ENCODE measurements at places on chromosomes 2 and 18. TPM values are rescaled to one million over a fixed set of nuclear protein-coding genes. Genes with fewer than 3 reads are reported as not detected.

Gene BCL2
- 13.3 TPM for total RNA-seq

Gene EIF4E2
- 49.1 TPM for total RNA-seq

Gene SERPINB13
- not detected for total RNA-seq

Gene CYP27C1
- 0.73 TPM for total RNA-seq

Gene AQP12A
- total RNA-seq = not detected

Gene LOXL3
- total RNA-seq = 6.4 TPM

Gene MRO
- total RNA-seq = 1.9 TPM

Gene ACVR1C
- 0.81 TPM for total RNA-seq

Gene SPATA3
- not detected for total RNA-seq

Gene DNAJC5G
- not detected for total RNA-seq

Gene EFR3B
- total RNA-seq = 1.0 TPM

Gene HOXD4
- 22.4 TPM for total RNA-seq

Gene BMP10
- not detected for total RNA-seq

Gene RAB6C
- total RNA-seq = 0.34 TPM

Gene ABCG5
- total RNA-seq = not detected

Gene SH2D6
- total RNA-seq = 0.75 TPM

Gene CLHC1
- 26.3 TPM for total RNA-seq

Gene ELOA2
- not detected for total RNA-seq

Gene LRP2
- total RNA-seq = 0.13 TPM

Gene TGFA
- total RNA-seq = 17.8 TPM

All from ureter (tissue), 1 donor.